Stimulated activated CD4-positive, alpha-beta T cell treated with anti-CD3 and anti-CD28 coated beads, Interleukin-12 subunit alpha, Interleukin-12 subunit beta, amount 100 ng/mL, for 4 hours (primary cell): ENCODE measurements at places on chromosomes 2 and 18.

DNA sequence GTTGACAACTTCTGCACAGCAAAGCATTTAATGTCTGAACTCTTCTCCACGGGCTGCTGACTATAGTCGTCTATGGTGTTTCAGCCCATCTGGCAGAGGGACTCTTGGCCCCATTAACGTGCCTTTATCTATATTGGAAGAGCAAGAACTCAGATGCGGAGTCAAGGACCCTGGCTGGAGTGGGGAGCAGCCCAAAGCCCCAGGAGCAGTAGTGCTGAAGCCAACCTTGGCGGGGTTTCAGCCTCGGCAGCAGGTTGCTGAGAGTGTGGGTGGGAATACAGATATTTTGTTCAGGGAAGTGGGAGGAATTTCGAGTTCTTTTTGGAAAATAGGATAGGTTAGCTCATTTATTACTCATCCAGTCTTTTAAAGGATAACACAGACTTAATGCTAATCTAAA is 34.2 kb downstream of the TMEM17 start:
- no peak for DNase-seq

DNA sequence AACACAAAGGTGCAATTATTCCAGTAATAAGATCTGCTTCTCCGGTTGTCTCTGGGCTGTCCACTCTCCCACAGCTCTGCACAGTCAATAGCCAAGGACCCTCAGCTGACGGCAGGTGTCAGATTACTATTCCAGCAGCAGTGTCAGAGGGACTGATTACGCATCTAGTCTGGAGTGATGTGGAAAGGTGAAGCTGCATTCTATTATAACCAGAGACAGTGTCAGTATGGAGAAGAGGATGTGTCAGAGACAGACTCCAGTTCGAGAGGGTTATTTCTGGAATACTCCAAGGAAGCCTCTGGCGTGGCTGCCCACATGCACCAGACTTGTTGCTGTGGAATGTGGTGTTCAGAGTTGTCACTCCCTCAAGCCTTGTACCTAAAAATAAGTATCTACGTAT is 163.6 kb upstream of the TMEM200C start:
- DNase-seq, result no peak

DNA sequence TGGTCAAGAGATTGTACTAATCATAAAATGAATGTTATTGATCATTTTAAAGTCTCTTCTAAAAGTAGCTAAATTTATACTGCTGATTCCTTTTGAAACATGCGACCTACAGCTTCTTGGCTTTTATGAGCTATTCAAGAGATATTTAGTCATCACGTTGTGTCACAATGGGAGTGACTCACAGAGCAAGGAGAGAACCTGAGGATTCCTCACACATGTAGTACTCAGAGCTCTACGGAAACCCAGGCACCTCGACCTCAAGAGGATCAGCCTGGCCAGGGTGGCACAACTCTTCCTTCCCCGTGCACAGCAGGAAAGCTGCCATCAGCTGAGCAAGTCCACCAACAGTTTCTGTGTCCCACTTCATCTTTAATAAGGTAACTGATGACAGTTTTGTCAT is at the start of gene DHRS9:
DHRS9 (plus strand) TSS at position 223 of the 400 bp plus-strand sequence. CDS start 12,019 bp downstream, outside the sequence.
- DNase-seq, result no peak

GRCh38 chr2:229800997-229801754 is 86.8 kb upstream of the DNER start:
- DNase-seq, result peak; percentile 71

DNA sequence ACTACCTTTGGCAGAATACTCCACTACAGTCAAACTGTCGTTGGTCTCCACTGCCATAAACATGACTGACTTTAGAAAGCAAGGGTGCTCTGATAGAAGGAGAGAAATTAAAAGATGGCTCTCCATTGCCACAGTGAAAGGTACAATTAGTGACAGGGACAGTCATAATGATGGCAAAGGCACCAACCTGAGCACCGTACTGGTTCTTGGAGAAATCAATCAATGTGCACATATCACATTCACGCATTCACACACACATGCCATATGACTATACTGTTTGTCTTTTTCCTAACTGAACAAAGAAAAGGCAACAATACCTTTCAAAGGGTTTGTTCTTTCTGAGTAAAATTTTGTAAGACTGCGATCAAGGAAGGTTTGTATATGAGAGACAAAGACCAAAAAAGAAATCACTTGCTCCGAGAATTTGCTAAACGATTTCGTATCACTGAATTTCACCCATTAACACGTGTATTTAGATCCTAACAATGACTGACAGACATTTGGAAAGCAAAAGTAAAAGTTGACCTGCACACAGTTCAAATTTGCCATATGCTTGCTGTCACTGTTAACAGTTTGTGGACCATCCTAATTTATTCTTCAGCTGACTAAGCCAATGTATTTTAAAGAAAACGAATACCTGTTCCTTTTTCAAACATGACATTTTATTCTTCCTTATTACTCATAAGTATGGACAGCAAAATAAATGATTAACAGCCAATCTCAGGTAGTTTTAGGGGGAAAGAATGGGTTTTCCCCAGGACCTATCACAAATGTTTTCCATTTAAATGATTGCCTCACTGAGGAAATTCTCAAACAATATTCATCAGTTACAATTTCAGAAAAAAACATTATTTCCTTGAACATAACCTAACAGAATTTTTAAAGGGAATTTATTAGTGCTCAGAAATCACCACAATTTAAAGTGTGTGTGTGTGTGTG is 644.4 kb downstream of the ZEB2 start:
- no peak for DNase-seq

GRCh38 chr18:199214-199613 is 40.9 kb downstream of the USP14 start:
- no peak for DNase-seq

DNA sequence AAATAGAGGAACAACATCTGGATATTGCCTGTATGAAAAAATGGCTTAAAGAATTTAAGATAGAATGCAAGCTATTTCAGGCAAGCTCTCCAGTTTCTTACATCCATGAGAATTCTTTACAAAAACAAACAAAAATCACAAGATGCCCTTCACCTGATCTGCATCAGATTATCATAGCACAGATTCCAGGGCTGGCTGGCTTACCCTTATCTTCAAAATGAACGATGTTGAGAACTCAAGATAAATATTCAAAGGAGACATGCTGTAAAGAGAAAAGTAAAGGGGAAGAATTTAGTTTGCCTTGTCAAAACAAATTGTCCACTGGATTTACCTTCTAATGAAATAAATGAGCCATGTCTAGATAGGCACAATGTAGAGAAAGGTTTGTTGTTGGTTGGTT is 18.7 kb upstream of the SLC40A1 start:
- no peak for DNase-seq

DNA sequence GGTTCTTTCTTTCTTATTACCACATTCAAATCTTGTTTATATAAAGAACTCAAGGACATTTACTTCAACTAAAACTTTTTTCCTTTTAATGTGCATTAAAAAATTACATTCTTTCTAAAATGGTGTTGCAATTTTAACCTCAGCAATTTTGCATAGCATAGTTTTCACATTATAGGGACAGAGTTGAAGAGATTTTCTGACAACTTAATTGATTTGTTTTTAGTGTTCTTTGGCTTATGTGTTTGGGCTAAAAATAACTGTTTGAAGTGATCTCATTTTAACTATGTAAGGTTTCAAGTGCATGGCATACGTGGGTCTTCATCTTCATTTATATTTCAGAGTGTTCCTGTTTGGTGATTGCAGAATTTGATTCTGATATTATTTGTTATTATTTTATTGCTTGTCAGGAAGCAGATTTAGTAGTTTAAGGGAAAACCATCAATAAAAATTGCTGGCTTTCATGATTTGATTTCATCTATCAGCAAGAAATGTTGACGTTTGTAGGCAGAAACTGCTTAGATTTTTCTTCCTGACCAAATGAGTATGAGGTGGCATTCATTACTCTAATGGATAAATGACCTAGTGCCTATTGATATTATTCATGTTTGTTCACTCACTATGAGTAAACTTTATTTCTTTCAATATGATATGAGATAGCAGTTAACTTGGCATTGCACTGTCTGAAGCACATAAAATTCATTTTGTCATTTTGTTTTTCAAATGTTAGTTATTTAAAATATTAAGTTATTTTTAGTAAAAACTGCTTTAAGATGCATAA is 398.4 kb downstream of the NUP35 start:
- DNase-seq, result no peak

GRCh38 chr2:237474931-237475703 is 11.9 kb upstream of the MLPH start:
- peak; percentile 79 for DNase-seq

DNA sequence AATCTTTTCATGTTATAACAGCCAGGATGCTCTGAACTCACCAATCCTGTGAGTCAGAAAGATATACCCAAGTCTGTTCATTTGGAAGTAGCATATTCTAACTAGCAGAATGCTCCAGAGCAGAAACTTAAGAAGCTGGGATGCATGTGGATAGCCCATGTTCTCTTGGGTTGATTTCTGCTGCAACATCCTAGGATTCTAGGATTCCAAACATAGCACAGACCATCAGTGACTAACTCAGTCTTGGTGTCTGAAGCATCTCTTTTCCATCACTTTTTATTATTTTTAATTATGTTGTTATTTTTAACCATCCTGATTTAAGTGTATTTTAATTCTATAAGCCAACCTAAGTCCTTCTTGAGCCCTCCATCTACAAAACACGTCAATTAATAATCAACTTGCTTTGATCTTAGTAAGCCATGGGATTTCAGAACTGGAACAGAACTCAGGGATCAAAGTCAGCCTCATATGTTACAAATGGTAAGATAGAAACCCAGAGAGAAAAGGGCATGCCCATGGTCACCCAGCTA is 85.4 kb downstream of the OSR1 start:
- DNase-seq, result no peak

DNA sequence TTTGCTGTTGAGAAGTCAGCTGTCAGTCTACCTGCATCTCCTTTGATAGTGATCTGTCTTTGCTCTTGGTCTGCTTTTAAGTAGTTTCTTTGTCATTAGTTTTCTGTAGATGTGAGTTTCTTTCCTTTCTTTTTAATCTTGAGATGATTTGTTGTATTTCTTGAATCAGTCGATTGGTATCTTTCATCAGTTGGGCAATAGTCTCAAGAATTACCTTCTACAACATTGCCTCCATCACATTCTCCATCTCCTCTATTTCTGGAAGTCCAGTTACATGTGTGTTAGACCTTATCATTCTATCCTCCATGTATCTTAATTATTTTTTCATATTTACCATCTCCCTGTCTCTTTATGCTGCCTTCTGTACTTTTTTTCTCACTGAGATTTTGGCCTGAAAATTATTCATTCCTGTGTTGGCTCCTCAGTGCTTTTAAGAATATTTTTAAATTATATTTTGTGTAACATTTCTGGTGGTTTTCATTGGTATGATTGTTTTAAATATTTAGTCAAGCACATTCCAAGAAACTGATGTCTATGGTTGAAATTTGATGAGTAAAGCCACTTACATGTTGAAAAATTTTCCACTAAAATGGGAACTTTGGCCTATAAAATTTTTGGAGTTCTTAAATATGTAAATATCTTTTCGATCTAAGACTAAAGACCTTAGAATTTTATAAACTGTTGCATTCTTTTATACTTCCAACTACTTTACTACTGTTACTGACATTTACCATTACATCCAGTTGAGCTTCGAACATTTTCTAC is 239.5 kb upstream of the MGAT5 start:
- no peak for DNase-seq

GRCh38 chr2:16100006-16100405 is 159.7 kb downstream of the MYCN start:
- no peak for DNase-seq

DNA sequence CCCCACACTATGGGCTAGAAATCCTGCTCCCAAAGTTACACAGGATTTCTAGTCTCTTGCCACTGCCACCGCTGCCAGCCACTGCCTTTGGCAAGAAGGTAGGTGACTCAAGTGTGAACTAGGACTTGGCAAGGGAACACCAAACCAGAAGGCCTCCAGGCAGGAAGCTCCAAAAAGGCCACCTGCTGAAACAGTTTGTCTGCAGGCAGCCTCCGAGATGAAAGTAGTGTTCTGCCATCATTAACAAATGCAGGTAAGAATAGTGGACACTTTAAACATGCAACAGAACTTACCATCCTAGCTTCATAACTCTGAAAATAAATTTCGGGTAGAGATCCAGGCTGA is 3.9 kb downstream of the ANKRD44 start:
- DNase-seq, result no peak

DNA sequence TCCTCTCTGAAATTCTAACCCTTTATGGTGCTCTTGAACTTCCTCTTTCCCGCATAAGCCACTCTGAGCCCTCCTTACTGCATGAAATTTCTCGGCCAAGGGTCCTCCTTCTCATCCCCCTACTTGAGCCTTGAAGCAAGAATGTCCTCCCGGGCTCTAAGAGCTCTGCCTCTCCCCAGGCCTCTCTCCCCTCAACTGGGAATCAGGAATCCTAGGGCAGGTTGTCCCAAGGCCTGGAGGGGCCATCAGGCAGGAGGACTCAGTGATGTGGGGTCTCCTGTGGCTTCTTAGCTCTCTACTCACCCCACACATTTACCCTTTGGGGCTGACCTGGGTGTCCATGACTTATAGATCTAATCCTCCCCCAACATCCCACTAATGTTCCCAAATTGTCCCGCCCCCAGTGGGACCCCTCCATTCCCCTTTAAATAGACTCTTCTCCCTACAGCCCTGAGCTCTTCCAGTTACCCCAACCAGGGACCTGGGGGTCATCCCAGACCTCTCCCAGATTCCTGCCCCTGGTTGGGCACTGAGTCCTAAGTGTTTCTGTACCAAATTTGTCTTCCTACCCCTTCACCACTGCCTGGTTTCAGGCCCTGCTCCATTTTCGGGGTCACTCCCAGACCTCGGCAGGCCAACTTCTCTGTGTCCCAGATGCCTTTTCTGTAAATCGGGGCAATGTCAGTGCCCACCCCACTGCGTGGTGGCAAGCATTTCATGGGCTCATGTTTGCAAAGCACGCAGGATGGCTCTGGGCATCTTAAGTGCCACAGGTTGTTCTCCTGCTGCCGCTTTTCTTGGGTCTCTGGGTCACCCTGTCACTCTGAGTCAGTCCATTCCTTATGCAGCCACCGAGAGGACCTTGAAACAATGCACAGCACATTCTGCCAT is 171.2 kb downstream of the ASB1 start:
- DNase-seq, result no peak

- DNase-seq, result no peak
Observed at GRCh38 chr2:30193104-30193681, 38.1 kb upstream of the LBH start.

DNA sequence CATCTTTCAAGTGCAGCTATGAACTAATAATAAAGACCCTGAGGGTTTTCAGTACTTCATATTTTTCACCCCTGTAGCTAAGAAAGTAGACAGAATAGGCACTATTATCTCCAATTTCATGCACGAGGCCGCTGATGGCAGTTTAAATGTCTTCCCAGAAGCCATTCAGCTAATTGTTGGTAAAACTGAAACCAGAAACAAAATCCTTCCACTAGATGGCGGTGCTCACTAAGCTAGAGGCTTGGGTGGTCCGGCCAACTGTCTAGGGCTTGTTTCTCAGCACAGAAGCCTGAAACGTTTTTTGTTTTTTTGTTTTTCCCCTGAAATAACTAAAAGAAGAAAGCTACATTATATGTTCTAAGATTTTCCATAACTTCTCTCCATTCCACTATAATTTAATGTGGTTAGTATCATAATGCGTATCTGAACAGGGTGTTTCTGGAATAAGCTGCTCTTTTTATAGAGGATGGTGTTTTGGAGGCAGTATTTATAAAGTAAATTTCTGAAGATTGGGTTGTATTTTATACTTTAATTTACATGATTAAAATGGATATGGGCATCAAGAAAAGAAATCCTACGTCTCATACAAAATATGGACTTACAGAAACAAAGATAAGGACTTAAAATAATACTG is 159.4 kb downstream of the PIK3C3 start:
- peak; percentile 25 for DNase-seq
